ENCODE measurements at places on chromosomes 2 and 18.

DNA sequence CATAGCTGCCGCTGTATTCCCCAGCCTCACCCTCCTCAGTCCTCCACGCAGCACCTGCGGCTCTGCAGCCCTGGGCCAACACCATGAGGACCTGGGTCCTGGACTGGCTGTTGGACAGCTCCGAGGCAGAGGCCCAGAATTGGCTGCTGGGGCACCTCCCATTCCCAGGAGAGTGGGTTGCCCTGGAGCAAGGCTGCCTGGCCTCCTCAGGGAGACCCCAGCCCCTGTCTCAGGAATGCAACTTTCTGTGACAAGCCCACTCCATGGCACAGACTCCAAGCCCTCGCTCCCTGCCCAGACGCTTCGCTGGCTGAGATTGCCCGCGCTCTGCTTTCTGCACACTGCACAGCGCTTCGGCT is 33.0 kb downstream of the CYP26B1 start:
- no peak for DNase-seq

- no peak for DNase-seq
Observed at GRCh38 chr2:237818066-237818473, 19.5 kb downstream of the RBM44 start.

GRCh38 chr2:235543128-235543750 is 49.4 kb downstream of the AGAP1 start:
- DNase-seq = no peak

DNA sequence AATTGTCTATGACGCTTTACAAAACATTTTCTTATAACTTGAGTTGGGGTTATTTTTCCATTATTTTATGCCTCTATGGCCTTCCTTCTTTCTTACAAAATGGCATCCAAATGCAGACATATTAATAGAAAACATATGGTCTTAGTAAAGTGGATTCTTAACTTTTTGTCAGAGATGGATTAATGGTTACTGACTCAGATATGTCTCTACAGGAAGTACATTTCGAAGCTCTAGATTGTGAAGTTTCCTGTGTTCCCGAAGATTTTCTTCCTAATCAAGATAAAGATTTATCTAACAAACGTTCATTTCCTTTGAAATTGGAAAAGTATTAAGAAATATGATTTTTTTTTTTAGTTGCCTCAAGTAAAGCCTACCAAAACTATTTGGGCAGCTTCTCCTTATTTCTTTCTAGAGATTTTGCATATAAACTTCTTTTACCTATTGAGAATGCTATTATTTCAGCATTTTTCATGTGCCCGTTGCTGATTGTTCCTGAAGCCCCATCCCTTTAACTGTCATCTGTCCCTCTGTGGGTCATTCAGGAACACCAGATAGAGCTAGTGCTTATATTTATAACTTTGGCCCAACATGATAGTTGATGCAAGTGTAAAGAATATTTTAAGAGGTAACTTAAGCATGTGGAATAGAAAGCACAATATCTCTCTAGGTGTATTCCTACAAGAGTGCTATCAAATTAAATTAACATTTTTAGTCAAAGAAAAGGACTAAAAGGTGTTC is 498.0 kb downstream of the CCDC85A start:
- DNase-seq = no peak

- no peak for DNase-seq
Observed at GRCh38 chr2:239371726-239372686, 28.8 kb downstream of the HDAC4 start.

GRCh38 chr2:96665083-96665569 is 22.6 kb downstream of the FER1L5 start:
- no peak for DNase-seq

- DNase-seq = no peak
Observed at GRCh38 chr2:217099561-217099960, 239.7 kb upstream of the TNP1 start.

GRCh38 chr2:50777954-50778353 is 254.0 kb downstream of the NRXN1 start:
- DNase-seq = no peak

- no peak for DNase-seq
Observed at GRCh38 chr2:10145519-10146357, 23.2 kb downstream of the RRM2 start.

GRCh38 chr2:60629801-60630385 is 76.4 kb upstream of the BCL11A start:
- DNase-seq = no peak

GRCh38 chr2:54838585-54839035 is 115.1 kb downstream of the EML6 start:
- peak; percentile 83 for DNase-seq

- no peak for DNase-seq
Observed at GRCh38 chr2:206614811-206615210, 27.5 kb upstream of the FAM237A start.

DNA sequence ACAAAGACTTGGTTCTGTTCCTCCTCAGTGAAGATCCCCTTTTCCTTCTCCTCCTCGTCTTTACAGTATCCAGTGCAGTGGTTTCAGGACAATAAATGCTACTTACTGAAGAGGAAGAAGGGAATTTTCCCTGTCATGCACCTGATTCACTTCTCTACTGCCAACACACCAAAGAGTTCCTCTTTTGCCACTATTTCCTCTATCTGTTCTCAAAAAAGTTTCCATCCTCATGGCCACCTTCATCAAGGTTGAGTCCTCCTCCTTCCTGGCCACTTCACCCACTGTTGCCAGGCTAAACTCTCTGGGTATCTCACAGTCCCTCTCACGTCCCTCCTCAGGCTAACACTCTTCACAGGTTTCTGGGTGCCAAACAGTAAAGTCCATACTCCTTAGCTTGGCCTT is 41.7 kb downstream of the PLEKHM3 start:
- DNase-seq = no peak

GRCh38 chr2:131043199-131044074 is 49.8 kb downstream of the FAM168B start:
- DNase-seq = no peak

- no peak for DNase-seq
Observed at GRCh38 chr2:17518212-17519154, at the start of gene RAD51AP2. Gene RAD51AP2, minus strand, starts transcription at chr2:17518440. Its CDS starts 25 bp downstream, at chr2:17518415.

DNA sequence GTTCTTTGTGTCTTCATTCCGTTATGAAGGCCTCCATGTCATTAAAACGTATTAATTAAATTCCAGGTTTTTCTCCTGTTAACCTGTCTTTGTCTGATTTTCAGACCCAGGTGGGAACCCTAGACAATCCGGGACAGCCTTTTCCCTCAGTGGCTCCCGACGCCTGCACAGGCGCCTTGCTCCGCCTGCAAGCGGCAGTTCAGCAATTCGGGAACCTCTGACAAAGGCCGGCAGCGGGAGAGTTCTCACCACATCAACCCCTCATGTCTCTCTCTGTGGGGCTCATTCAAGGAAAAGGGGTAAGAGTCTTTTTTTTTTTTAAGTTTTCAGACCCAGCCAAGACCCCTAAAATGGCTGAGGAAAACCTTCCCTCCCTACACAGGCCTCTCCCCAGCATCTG is 259.8 kb upstream of the SALL3 start:
- no peak for DNase-seq

DNA sequence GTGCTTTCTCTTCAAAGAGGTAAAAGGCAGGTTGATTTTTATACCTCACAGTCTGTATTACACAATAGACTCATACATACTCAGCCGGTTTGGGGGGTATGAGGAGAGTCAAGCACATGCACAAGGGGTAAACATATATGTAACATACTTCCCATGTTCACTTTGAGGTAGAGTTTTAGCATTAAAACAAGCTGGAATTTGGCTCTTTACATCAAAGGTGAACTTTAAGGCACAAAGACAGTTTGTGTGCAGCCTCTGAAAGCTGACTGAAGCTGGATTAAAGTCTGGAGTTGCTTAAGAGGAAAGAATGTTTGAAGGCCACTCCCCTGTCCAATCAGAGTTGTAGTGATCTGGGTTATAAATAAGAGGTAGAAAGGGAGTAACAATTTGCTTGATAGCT is 282.0 kb downstream of the DPP10 start:
- DNase-seq = no peak

DNA sequence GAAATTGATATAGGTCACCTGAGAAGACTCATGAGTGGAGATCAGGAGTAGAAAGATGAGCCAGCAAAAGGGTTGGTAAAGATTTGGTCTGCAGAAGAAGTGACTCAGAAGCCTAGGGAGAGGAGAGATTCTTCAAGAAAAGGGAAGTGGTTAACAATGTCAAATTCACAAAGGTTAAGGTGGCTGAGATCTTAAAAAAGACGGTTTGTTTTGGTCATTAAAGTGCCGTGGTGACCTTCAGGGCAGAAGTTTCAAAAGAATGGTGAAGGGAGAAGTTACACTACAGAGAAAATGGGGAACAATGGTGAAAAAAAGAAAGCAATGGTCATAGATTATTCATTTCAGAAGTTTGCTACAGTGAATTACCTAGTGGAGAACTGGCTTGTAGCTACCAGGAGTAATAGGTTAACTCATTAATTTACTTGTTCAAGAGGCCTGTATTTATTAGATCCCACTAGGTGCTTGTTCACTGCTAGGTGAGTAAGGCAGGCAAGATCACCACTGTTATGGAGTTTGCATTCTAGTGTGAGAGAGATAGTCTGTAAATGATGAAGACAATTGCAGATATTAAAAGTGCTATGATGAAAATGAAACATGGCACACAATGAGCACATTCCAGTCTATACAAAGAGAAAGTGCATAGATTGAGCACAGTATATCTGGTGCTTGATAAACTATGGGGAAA is 43.0 kb downstream of the FBXO48 start:
- DNase-seq = no peak

DNA sequence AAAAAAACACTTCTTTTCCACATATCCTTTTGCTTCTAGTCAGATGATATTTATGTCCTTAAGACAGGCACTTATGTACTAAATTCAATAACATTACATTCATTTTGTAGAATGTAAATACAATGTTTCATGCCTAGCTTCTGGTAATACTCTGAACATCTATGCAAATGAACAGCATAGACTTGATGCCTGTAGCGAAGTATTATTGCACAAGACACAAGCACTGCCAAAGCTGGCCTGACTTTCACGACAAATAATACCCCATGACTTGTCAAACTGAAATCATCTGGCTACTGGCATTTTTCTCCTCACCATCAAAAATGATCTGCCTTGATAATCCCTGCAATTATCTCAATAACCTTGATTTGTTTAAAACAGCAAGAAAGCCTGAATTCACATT is 101.3 kb downstream of the L3MBTL4 start:
- no peak for DNase-seq

- no peak for DNase-seq
Observed at GRCh38 chr2:3121601-3122000, 256.0 kb downstream of the EIPR1 start.

DNA sequence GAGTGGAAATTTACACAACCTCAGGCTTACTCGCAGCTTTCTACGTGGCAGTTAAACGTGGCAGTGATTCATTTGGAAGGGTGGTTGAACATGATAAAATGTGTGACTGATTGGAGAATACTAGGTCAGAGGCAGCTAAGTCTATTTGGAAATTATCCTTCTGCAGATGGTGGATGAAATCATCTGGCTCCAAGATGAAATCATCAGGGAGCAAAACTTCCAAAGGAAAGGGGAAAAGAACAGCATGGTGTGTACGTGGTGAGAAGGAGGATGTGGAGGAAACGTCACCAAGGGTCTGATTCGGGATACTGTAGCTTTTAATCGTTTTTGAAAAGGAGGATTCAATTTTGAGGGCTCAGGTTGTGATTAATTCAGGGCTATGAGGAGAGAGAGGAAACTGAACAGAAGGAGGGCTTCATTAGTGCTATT is 47.9 kb downstream of the COL3A1 start:
- no peak for DNase-seq

DNA sequence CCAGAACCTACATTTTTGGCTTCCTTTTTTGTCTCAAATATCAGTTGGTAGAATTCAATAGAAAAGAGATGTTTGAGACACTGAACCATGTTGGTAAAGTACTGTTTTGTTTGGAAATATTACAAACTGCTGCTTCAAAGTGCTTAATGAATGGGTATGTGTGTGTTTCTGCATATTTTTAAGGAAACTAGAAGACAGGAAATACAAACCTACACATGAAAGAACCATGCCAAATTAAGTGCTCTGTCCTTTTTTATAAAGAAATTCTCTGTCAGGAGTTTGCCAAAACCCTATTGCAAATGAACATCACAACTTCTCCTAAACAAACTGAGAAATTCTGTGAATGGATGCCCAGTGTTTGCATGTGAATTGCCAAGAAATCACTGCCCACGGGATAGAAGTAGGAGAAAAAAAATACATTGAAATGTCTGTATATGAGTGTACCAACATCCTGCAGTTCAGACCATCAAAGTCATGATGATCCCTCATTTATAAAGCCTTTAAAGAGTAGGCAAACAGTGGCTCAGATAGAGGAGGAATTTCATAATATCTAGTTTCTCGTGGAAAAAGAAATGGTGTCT is 69.6 kb upstream of the RND3 start:
- DNase-seq = no peak

GRCh38 chr2:98078701-98079100 is 8.3 kb upstream of the VWA3B start:
- DNase-seq = no peak

- DNase-seq = no peak
Observed at GRCh38 chr2:75456111-75456510, 104.6 kb downstream of the EVA1A start.

DNA sequence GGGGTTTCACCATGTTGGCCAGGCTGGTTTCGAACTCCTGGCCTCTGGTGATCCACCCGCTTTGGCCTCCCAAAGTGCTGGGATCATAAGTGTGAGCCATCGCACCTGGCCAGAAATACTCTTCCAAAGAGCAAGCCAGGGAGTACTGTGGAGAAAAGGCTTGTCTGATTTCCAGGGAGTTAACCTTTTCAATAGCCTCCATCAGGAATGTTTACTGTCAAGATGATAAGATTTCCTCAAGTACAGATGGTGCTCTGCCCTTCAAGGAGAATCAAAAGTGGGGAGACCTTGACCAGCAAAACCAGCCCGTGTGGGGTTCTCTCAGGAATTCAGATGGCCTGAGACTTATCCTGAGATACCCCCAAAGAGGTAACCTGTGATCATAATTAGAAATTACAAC is 237.2 kb downstream of the PRKCE start:
- DNase-seq = no peak

GRCh38 chr2:19360966-19361321 is 2.5 kb upstream of the OSR1 start:
- no peak for DNase-seq

GRCh38 chr2:128536925-128537620 is 218.4 kb upstream of the HS6ST1 start:
- DNase-seq = no peak

DNA sequence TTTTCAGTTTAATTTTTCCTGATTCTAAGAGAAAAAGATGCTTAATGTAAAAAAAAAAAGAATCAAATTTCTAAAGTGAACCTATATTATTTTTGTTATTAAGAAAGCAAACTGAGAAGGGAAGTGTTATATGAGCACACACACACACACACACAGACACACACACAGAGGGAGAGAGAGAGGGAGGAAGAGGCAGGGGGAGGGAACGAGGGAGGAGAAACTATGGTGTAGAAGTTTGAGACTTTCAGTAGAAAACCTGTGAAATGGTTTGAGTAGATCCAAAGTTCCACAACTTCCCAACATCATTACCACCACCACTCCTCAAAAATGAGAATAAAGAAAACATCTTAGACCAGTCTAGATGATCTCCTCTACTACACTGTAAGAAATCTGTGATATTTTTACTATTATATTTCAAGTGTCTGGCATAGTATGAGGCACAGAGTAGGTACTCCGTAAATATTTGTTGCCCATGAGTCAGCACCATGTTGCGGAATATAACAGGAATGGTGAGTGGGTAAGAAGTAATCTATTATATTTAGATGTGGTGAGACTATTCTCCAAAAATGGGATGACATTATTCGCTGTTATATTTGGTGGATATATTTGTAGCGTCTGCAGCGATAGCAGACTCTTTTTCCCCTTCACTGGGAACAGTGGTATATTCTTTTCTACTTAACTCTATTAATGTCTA is 149.4 kb upstream of the DNMT3A start:
- DNase-seq = no peak

Measured in spinal cord (tissue), 10 donors.